Fibroblast of mammary gland (primary cell): ENCODE measurements at places on chromosomes 1 and 21.

GRCh38 chr1:211549092-211549711 lies 29.8 kb downstream of the SLC30A1 start:
- no peak for DNase-seq

GRCh38 chr1:92922356-92923035 lies 38.8 kb downstream of the DIPK1A start:
- peak; percentile 72 for DNase-seq

GRCh38 chr1:223680188-223680587 lies 14.7 kb upstream of the CAPN8 start:
- no peak for DNase-seq

GRCh38 chr1:233613252-233614172 lies at the start of gene KCNK1:
KCNK1 (plus strand) TSS chr1:233614106; CDS start chr1:233614172, 66 bp downstream.
- peak; percentile 95 for DNase-seq

DNA sequence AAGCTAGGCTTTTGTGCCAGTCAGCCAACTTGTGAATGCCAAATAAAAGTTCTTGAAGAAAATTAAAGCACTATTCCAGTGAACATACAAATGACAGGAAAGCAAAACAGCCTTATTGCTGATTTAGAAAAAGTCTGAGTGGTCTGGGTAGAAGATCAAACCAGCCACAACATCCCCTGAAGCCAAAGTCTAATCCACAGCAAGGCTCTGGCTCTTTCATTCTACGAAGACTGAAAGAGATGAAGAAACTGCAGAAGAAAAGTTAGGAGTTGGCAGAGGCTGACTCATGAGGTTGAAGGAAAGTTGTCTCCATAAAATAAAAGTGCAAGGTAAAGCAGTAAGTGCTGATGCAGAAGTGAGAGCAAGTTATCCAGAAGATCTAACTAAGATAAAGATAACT lies 65.9 kb downstream of the LHX4 start:
- no peak for DNase-seq

DNA sequence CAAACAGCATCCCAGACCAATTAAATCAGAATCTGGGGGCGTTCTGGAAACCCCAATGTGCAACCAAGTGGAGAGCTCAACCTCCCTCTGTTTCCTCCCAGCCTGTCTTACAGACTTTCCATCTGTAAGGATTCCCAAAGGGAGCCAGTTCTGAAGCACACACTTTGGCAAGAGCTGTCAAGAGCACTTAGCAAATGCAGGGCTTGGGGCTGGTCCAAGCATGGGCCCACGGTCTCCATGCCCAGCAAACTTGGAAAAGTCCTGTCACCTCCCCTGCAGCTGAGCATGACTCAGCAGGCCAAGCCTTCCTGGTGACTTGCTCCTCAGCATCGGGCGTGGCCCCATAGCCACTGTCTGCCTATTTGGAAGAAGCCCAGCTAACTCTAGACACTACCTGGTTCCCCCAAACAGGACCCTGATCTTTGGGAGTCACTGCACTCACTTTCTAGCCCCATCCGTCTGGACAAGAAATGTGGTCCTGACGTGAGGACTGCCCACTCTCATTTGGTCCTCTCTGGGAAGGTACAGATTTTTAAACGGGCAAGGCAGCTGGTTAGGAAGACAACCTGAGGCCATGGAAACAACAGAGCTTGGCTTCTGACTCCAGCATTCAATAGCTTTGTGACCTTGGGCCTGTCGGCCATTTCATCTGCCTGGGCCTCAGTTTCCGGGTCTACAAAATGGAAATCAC lies 16.9 kb downstream of the SLC2A1 start:
- DNase-seq, result peak; percentile 88

DNA sequence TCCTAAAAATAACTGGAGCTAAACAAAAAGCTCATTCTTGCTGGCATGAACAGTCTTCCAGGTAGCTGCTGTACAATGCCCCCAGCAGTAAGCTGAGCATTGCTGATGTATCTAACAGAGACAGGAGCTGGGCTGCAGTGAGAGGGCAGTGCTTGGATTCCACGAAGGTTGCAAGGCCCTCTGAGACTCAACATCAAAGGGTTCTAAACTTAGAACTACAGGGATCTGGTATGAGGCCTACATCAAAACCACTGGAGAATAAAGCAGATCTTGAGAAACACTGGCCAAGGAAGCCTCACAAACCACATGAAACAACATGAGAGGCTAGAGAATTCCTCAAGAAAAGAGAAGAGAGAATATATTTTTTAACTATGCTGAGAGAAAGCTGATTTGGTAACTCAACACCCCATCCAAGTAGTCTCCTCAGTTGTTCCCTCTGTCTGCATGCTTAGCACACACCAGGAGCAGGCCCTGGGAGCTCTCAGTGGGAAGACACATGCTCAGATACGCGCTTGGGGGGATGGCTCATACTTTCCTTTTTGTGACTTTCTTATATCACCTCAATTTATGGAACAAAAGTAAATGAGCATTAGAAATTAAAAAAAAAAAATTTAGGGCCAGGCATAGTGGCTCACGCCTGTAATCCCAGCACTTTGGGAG lies 27.7 kb downstream of the DSTYK start:
- peak; percentile 67 for DNase-seq

DNA sequence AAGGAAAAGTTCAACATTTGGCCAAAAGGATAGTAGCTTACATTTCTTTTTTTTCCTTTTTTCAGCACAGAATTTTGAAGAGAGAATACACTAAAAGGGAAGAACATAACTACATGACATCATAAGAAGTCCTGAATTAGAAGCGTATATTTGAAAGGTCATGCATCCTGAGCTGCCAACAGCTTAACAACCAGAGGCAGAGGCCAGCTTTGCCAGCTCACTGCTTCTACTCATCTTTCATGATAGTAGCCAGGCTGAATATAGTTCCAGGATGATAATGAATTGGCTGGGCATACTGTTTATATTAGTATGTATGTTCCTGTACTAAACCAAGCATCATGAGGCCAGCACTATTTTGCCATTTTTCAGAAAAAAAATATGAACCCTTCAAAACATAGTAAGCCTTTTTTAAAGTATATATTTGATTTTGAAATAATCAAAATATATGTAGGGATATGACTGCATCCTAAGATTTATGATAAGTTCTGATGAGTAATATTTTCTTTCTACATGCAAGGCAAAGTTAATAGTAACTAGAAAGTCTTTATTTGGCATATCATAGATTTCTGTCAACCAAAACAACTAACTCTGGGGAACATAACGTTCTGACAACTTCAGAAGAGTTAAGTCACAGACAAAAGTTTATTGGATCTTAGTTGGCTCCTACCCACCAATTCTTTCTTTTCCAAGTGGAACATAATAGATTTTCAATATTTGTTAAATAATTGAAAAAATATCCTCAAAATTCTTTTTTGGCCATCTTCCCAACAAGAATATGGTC lies 123.2 kb downstream of the DPYD start:
- DNase-seq, result peak; percentile 68

GRCh38 chr21:44949779-44950198 lies 10.0 kb downstream of the SLX9 start:
- DNase-seq, result peak; percentile 71

DNA sequence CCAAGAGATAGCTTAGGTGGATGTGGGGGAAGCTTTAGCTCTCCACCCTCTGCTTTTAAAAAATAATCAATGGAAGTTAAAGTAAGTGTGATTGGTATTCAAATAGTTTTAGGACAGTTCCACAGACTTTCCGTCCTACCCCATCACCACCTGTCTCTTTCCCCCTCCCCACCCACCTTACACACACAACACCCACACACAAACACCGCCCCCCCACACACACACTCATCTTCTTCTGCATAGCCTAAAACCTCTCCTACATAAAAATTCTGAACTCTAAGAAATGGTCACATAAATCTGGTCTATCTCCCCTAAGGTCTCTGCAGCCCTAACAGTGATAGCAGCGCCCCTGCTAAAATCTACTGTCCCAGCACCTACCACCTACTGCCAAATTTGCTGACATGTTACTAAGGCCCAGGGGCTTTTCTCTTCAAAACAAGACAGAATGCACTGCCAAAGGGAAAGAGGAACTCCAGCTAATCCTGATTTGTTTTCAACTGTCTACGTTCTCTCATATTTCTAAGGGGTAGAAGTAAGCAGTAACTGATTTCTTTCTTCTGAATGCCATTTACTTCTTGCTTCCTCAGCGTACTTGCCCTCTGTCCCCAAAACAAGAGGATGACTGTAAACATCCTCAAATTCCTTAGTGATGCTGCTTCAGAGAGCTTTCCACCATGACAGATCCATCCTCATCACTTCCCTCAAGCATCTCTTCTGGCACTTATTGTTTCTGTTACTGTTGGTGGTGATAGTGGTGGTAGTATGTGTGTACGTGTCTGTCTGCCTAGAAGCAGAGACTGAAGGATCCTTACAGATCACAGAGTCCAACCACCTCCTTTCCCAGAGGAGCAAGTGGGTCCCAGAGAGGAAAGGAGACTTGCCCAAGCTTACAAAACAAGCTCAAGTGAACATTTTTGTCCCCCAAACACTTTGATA lies 56.8 kb downstream of the LUZP1 start:
- DNase-seq, result no peak

- DNase-seq, result peak; percentile 41
Observed at GRCh38 chr1:173206816-173207568, at the start of gene TNFSF4. TNFSF4 (minus strand) TSS chr1:173207331; CDS start chr1:173207176, 155 bp downstream.

DNA sequence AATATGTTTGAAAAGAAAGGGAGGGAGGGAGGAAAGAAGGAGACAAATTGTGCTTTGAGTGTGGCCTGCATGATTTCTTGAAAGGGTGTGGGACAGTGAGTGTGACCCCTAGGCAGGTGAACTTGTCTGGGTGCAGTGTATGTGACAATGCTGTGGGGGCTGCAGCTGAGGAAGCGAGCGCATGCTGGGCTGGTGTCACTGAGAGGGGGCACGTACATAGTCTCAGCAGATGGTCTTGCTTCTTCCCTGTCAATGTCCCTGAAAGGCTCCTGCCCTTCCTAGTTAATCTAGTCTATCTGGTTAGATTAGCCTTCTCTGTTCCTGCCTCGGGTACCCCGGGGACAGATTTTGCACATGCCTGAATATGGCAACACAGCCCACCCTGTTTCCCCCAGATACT lies 9.8 kb downstream of the FAAH start:
- no peak for DNase-seq

GRCh38 chr21:31530897-31531705 lies 128.4 kb upstream of the SOD1 start:
- no peak for DNase-seq

- DNase-seq, result no peak
Observed at GRCh38 chr1:61000327-61000726, 82.0 kb upstream of the NFIA start.

DNA sequence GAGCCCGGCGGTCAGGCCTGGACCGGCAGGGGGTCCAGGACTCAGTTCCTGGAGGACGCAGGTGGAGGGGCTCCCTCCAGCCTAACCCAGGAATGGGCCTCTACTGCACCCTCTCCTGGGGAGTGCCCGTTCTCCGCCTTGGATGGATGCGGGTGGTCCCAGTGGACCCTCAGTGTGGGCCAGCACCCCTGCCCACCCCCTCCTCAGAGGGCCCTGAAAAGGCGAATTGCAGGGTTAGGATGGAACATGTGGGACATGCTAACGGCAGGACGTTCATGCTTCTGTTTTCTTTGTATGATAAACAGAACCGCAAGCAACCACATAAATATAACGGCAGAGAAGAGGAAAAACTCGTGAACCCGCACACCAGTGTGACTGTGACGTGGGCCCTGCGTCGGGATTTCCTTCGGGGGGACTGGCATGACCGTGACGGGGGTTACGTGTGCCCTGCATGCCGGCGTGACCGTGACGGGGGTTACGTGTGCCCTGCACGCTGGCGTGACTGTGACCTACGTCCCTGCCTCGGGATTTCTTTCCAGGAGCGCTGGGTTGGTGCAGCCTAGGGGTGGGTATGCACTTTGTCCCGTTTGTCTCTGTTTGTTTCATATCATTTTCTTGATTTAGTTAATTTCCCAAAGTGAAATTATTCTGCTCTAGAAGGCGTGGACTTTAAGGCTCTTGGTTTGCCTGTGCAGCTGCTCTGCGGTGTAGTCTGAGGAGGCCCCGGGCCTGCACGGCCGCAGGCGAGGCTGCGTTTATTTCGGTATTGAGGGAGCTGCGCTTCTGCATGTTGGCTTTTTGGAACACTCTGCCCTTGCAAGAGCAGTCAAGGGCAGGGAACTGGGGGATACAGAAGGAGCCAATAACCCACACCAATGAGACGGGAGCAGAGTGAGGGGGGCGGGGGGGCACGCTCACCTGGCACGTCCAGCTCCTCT lies 3.1 kb downstream of the FTCD start:
- no peak for DNase-seq

- DNase-seq, result no peak
Observed at GRCh38 chr21:39952265-39952664, 85.0 kb downstream of the PCP4 start.

DNA sequence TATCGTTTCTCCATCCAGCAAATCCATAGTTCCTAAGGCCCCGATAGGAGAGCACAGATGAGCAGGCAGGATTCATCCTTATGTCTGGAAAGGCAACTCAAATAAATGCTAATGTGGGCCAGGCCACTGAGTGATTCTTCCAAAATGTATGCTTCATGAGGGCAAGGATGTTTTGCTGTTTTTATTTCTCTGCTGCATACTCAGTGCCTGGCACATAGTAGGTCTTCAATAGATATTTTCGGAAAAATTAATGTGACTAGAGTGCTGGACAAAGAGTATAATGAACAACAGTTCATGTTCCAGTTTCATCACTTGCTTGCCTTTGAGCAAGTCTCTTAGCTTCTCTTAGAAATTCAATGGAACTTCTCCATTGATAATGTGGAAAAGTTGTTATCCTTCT lies 357.7 kb downstream of the PRDM2 start:
- no peak for DNase-seq

GRCh38 chr1:61053712-61054600 lies 28.4 kb upstream of the NFIA start:
- DNase-seq, result no peak

- peak; percentile 54 for DNase-seq
Observed at GRCh38 chr1:36327421-36328087, 4.1 kb upstream of the EVA1B start.

DNA sequence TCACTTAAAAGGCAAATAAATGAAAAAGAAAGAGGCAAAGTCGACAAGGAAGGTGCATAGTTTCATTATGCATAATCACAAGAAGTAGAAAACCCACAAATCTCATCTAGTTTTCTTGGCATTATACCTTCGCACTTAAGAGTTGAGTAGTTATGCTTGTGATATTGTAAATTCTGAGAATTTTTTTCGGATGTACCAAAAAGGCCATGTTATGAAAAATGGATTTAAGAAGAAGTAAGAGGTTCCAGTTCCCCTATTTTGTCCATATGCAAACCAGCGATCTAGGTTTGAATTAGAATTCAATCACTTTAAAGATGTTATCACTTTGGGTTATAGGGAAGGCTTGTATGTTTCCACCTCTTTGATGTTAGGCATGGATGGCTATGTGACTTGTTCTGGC lies 7.9 kb upstream of the ERICH3 start:
- no peak for DNase-seq

GRCh38 chr1:58325866-58326265 lies 220.7 kb downstream of the OMA1 start:
- DNase-seq, result no peak

DNA sequence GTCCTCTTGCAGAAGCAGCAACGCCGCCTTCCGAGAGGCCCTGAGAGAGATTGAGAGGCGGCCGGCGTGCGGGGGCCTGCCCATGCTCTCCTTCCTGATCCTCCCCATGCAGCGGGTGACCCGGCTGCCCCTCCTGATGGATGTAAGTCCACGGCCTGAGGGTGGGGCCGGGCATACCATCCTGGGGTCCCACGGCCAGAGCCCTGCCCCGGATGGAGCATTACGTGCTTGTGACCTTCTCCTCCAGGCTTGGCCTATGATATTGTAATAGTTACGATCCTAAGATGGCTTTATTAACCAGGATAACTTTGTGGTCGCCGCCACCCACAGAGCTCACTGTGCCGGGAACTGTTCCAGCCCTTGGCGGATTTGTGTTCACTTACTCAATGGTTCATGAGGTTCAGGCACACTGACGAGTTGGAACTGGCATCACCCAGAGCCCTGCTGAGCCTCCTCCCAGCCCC lies 18.9 kb downstream of the ARHGEF16 start:
- DNase-seq, result peak; percentile 90

GRCh38 chr1:247107694-247108093 lies 3.5 kb upstream of the ZNF669 start:
- no peak for DNase-seq
